Omental fat pad (tissue), 4 donors: ENCODE measurements at places on chromosomes 6 and 20. TPM values are rescaled to one million over a fixed set of nuclear protein-coding genes. Genes with fewer than 3 reads are reported as not detected.

DNA sequence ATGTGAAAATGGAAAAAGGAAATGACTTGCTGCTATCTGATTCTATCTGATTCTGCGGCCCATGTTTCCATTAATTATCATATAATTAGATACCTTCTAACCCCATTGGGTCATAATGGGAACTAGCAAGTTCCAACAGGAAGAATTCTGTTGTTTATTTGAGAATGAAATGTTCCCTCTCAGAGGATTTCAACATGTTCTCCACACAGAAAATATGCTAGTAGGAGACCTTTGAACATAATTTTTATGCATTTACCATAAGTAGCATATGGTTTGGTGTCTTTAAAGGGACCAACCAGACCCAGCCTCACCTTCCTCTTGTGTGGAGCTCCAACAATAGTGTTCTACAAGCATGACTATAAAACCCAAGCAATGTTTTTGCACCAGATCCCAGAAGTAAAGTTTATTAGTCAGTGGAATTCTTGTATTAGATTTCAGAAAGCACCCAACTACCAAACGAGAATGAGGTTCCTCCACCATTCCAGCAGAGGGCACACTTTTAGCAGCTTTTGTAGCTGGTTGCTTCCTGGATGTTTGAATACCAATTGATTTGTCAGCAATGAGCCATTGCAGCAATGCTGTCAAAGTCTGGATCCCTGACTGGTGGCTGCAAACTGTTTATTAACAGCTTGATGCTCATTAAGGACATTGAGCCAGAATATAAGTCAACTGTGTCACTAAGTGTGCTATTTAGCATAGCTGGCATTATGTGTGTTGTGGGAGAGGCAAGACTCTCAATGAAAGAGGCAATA lies 143.6 kb upstream of the GJE1 start:
- DNase-seq, result no peak

- DNase-seq, result no peak
Observed at GRCh38 chr6:20692023-20692422, 157.8 kb downstream of the CDKAL1 start.

Gene HLA-DMB
- total RNA-seq, result 79.6 TPM

DNA sequence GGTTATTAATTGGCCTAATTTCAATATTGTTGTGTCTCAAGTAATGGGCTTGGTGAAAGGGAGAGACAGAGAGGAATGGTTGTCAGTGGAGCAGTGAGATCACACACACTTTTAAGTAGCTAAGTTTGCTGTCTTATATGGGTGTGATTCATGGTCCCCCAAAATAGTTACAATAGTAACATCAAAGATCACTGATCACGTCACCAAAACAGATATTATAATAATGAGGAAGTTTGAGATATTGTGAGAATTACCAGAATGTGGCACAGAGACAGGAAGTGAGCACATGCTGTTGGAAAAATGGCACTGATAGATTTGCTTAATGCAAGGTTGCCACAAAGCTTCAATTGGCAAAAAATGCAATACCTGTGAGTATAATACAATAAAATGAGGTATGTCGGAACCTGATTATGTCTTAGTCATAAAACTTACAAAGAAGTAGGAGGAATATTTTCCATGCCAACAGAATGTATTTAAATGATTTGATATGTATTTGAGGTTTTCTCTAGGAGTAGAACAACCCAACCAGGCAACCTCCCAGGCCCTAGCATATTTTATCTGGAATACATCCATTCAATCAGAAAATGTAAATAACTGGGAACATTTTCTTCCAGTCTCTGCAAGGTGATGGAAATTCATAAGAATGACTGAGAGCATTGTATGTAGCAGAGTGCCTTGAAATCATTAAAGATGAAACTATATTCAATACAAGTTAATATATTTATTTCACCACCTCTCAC lies 167.8 kb downstream of the CARMIL1 start:
- DNase-seq, result no peak

Gene VARS1
- 31.6 TPM for total RNA-seq
